ENCODE measurements at places on chromosomes 3 and 15.
A peak's percentile ranks its signal among the peaks of the same experiment; 100 is the strongest.

DNA sequence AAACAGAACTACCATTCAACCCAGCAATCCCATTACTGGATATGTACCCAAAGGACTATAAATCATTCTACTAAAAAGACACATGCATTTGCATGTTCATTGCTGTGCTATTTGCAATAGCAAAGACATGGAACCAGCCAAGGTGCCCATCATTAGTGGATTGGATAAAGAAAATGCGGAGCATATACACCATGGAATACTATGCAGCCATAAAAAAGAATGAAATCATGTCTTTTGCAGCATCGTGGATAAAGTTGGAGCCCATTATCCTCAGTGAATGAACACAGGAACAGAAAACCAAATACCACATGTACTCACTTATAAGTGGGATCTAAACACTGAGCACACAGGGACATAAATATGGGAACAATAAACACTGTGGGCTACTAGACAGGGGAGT lies 43.1 kb upstream of the TIMP4 start:
- DNase-seq = no peak

DNA sequence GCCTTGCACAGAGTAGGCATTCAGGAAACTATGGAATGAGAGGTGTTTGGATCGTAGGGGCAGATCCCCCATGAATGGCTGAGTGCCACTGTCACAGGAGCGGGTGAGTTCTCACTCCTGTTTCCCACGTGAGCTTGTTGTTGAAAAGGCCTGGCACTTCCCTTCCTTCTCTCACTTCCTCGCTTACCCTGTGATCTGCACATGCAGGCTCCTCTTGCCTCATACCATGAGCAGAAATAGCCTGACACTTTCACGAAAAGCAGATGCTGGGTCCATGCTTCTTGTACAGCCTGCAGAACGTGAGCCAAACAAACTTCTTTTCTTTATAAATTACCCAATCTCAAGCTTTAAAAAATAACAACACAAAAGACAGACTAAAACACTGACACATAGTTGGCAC lies 55.4 kb downstream of the AGBL1 start:
- DNase-seq = no peak

- no peak for DNase-seq
Measured at GRCh38 chr3:13528217-13528867, 20.6 kb upstream of the FBLN2 start.

DNA sequence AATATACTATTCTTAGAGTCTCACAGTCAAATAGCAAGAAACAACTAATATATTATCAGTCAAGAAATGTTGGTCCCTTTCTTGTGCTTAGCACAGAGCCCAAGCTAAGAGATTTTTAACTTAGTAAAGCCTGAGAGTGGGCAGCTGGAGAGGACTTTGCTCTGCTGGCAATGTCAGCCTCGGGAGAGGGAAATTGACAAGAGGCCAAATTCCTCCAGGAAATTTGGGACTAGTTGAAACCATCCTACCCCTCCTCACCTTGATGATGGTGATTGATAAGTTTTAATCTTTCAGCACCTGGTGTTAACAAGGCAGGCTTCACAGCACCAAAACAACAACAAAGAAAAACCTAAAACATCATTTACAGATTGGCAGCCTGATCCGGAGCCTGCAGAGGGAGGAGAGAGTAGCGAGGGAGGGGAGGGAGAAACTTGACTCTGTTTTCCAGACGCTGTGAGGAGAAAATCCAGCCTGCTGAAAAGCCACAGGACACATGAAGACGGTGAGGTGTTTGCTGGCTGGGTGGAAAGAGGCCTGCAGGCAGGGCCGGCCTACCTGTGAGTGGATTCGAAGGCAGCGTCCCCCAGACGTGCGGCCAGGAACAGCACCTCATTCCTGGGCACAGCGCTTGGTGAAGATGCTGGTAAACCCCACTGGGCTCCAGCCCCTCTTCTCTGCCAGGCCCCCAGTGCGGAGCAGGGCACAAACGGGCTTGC lies 150.9 kb downstream of the LRRC28 start:
- no peak for DNase-seq

GRCh38 chr3:143064777-143065176 lies 54.8 kb upstream of the CHST2 start:
- no peak for DNase-seq

- DNase-seq = no peak
Measured at GRCh38 chr3:45990181-45990580, 5.4 kb downstream of the FYCO1 start.

- DNase-seq = no peak
Measured at GRCh38 chr3:107861904-107862303, 228.9 kb downstream of the CD47 start.

DNA sequence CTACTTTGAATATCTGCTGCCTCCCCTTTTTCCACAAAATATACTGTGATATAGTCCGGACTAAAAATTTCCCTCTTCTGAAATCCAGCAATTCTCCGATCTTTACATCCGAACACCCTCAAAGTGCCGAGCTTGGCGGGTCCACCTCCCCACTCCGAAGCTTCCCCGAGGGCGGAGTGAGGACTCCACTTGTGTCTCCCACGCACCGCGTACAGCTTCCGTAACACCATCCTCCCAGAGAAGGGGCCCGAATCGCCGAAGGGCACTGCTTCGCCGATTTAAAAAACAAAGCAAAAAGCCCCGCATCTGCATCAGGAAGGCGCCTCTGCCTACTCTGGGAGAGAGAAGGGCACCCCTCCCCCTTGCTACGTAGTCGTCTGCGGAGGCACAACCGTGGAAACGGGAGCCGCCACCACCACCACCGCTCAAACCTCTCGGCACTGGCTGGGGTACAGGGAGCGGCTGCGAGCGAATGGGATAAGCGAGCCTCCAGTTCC lies 551 bp downstream of the NCBP2 start:
- DNase-seq = no peak

DNA sequence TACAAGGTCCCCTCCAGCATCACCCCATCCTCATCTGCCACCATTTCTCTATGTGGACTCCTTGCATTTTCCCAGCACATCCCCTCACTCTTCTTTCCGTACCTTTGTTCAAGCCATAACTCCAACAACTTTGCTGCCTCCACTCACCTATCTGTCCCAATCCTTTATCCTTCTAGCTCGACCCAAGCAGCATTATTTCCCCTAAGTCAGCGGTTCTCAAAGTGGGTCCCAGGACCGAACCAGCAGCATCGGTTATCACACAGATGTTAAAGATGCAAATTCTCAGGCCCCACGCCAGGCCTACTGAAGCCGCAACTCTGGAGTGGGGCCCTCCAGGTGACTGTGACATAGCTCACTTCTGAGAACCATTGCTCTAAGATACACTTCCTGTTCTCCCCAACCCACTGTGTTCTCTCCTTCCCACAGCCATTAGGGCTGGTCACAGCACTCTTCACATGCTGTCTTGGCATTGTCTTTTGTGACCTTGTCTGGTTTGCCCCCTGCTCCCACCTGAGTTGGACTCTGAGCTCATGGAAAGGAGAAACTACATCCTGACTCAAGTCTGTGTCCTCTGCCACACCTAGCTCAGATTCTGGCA lies 56.2 kb downstream of the AAGAB start:
- DNase-seq = no peak

- DNase-seq = peak; percentile 96
Measured at GRCh38 chr3:125129512-125129997, 73.8 kb upstream of the HEG1 start.

DNA sequence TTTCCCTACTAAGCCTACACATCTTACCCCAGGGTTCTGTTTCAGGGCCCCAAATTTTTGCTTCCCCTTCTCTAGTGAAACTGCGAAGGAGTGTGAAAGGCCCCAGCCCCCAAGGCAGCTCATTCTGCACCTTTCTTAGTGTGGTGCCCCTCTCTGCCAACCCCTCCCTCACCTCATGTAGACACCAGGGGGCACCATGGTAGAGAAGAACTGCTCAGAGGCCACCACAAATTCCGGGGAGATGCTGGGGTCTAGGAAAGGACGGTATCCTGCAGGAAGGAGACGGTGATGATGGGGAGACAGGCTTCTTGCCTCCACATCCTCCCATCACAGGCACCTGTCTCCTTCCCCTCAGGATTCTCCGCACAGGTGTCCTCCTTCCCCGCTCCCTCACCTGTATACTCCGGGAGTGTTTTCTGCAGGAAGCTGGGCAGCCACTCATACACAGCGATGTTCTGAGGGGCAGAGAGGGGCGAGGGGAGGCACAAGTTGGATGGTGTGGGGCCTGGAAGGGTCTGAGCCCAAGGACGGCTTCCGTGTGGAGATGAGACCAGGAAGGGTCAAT lies 3.6 kb downstream of the DUOX2 start:
- no peak for DNase-seq

DNA sequence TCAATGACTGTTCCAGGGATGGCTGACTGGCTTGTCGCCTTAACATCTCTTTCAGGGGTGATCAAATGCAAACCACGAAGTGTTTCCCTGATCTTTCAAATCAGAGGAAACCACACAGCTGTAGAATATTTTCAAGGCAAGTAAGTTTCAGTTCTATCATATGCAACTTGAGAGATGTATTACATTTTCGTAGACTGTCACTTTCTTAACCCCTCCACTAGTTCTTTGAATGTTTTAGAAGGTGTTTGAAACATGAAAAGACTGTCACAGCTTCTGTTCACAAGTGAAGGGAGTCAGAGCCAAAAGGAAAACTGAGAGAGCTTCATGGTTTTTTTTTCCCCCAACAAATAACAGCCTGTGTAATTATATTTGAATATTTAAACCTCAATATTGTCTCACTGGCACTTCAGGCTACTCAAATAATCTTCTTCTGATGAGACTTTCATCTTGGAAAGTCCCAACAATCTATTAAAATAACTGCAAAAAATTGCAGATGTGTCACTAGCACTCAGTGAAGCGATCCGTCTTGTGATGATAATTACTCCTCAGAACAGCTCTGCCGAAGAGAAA lies 25.9 kb upstream of the CAPN7 start:
- DNase-seq = no peak

GRCh38 chr3:133152681-133153220 lies 114.6 kb downstream of the TMEM108 start:
- DNase-seq = no peak

GRCh38 chr3:185715091-185715490 lies 109.8 kb downstream of the IGF2BP2 start:
- DNase-seq = no peak

- no peak for DNase-seq
Measured at GRCh38 chr15:58381697-58382096, 50.1 kb upstream of the LIPC start.

DNA sequence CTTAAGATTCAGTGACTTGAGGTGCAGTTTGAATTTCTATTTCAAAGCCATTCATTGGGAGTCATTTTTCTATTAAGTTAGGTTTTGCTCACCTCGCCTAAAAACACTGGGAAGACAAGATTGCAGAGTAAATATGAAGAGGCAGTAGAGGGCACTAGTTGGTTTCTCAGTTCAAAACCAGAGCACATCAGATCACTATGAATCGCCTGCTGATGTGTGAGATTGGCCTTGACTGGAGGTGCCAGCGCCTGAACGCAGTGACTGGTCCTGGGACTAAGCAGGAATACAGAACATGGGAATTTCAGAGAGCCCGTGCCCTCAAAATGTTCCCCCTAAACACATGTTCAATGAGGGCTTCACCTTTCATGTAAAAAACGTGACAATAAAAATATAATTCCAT lies 229.0 kb downstream of the ITPR1 start:
- DNase-seq = no peak

- no peak for DNase-seq
Measured at GRCh38 chr15:77163781-77164384, 93.0 kb upstream of the TSPAN3 start.

DNA sequence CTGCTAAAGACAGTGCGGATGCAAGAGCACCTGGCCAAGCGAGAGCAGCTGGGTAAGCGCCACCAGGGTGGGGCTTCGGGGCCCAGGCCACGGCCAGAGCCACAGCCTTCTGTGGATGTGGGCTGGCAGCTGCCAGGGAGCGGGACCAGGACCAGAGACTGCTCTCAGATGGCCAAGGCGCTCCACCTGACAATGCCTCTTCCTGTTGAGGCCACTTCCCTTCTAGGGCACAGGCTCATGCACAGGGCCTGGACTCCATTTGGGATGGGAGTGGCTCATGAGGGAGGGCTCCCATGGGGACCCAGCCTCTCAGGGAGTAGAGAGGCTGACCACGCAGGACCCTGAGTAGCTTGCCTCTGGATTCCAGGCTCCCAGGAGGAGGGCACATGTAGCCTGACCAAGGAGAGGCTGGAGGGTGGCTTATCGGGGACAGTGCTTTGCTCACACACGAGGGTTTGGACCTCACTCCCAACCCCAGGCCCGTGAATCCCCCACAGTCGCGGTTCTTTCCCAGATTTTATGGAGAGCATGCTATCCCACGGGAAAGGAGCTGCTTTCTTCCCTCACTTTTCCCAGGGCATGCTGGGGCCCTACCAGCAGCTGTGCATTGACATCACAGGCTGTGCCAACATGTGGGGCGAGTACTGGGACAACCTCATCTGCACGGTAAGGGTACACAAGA lies 25.1 kb downstream of the ACAA1 start:
- no peak for DNase-seq

DNA sequence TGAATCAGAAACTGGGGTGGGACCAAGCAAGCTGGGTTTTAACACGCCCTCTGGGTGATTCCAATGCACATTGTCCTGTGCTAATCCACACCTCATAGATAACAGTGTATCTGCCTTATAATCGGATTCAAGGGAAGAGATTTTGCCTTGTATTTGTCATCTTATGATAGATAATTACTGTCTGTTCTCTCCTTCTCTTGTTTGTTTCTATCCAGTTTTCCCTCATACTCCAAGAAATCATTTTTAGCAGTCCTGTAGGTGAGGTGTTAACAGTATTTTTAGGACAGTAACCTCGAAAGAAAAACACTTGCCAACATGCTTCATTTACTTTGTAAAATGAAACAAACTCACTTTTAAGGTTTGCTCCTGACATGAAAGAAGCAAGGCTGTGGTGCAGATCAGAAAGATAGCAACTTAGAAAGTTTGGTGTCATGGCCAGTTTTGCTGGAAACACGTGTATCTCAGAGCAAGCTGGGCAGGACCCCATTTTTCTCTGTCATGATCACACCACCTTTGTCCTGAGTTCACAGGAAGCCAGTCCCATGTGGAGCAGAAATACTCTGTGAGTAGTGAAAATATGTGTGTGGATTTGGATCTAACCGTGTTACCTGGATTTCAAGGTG lies 72.6 kb downstream of the TRAK1 start:
- no peak for DNase-seq

GRCh38 chr3:186757214-186757613 lies 26.2 kb upstream of the EIF4A2 start:
- DNase-seq = no peak

DNA sequence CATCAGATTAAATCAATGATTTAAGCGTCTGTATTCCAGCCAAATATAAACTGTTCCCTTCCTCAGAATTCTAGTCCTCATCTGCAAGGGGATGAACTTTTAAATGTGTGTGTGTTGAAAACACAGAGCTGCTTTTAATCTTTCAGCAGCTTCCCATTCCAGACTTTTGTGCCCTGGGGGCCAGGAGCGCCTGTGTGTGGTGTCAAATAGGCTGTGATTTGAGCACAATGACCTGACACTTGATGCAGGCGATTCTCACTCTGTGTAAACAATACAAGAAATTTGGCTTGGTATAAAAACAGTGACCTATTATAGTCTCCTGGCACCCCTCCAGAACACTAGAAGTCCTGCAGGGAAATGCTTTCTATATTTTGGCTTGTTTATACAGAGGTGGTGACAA lies 274.6 kb upstream of the ROPN1 start:
- DNase-seq = no peak

- no peak for DNase-seq
Measured at GRCh38 chr3:133521946-133522345, 51.5 kb upstream of the CDV3 start.

All from AG04450 (cell line).